ENCODE measurements at places on chromosomes 7 and 10.

- no peak for DNase-seq
Measured at GRCh38 chr7:68684246-68684839, 913.9 kb upstream of the AUTS2 start.

DNA sequence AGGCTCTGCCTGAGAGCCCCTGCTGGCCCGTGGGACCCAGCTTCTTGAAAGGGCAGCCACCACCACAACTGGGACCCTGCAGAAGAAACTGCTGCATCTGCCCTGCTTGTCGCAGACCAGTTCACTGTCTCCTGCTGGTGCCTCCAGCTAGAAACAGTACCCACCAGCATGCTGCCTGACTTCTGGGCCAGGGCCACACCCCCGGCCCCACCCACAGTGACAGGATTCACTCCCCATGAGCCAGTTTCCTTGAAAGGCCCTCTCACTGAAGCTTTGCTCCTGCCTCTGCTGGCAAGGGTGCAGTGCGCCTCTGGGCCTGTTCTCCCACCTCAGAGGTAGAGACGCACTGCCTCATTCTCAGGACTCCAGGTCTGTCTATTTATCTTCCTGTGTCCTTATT is 32.4 kb downstream of the ANXA11 start:
- DNase-seq: no peak

- no peak for DNase-seq
Measured at GRCh38 chr10:20267734-20268133, 451.5 kb downstream of the PLXDC2 start.

DNA sequence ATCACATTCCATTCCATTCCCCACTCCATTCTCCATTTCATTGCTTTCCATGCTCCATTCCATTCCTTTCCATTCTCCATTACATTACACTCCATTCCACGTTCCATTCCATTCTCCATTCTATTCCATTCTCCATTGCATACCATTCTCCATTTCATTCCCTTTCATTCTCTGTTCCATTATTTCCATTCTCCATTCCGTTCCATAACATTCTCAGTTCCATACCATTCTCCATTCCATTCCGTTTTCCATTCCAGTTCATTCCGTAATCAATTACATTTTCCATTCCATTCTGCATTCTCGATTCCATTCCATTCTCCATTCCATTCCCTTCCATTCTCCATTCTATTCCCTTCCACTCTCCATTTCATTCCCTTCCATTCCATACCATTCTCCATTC is 86.4 kb downstream of the NSUN6 start:
- DNase-seq: no peak

DNA sequence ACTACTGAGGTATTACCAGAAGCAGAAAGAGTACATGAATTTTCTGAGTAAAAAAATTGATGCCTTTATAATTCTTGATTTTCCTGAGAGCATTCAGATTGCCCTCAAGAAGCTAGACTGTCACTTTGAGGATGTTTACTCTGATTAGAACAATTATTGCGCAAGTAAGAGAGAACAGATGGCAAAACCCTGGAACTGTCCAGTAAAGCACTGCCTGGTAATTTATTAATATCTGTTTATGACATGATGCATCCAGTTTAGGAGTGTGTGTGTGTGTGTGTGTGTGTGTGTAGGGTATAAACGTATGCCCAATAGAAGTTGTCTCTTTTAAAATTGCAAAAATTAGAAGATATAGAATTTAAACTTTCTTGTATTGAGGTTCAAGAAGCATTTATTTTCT is 379.7 kb downstream of the PHTF2 start:
- no peak for DNase-seq

- DNase-seq: no peak
Measured at GRCh38 chr10:74582566-74582965, 243.8 kb upstream of the KAT6B start.

DNA sequence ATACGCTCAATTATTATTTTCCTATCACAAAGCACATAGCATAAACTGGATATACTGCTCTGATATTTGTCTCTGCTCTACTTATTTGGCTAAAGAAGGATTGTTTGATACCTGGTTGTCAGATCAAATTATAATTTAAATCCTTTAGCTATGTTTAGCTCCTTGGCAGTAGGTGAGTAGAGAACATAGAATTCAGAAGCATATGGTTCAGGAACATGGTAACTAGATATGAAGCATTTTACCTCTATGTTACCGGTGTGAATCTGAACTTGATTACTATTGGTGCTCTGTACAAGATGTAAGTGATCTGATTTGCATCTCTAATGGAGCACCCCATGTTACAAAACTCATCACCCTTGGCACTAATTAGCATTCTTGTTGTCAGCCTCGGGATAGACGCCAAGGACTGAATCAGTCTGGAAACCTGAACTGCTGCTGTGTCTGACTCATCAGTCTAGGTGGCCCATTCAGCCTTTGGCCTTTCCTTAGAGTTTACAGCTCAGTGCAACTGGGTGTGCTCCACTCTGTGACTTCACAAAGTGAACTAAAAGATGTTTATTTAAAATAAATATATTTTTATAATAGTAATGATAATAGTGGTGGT is 12.3 kb upstream of the MYPN start:
- DNase-seq: no peak
